ENCODE measurements at places on chromosomes 13 and 19. TPM values are rescaled to one million over a fixed set of nuclear protein-coding genes. Genes with fewer than 3 reads are reported as not detected.

CGB8 gene
- total RNA-seq, result 0.46 TPM

CYSLTR2 gene
- total RNA-seq, result not detected

MISP gene
- 0.54 TPM for total RNA-seq

VSTM1 gene
- 0.65 TPM for total RNA-seq
